Type B pancreatic cell (in vitro differentiated cells): ENCODE measurements at places on chromosomes 11 and 22.

DNA sequence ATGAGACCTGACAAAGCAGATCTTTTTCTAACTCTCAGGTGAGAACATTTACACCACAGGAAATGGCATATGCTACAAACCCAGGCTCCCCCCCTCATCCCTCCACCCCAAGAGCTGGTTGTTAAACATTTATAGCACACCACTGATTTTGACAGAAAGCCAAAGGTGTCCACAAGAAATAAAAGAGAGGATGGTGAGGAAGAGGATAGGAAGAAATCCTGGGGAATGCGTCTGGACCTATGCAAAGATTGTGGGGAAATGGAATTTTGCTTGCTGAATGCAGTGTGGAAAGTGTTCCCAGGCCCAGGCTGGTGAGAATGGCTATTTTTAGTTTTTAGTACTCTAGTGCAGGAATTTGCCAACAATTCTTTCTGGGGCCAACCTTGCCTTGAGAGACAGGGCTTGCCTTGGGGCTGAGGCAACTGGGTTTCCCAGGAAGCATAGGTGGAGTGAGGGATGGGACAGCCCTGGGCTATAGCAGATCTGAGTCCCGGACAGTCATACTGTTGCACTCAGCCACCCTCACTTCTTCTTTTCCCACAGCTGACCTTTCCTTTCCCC, 163.9 kb downstream of the ADAMTS15 start:
- no peak for DNase-seq

DNA sequence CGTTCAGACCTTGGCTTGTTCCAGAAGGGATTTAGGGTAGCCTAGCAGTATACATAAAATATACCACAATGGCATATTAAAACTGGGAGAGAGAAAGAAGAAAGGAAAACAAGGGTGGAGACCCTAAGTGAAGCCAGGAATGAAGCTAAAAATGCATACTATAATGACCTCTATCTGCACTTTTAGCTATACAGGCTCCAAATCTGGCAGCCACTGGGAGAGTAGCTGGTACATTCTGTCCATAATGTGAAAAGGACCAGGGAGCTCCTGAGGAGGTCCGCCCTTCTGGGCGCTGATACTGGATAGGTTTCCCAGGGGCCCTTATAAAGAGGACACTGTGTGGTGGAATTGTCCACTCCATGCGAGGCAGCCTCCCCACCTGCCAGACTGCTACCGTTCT, 42.8 kb downstream of the PRDM11 start:
- DNase-seq: no peak

DNA sequence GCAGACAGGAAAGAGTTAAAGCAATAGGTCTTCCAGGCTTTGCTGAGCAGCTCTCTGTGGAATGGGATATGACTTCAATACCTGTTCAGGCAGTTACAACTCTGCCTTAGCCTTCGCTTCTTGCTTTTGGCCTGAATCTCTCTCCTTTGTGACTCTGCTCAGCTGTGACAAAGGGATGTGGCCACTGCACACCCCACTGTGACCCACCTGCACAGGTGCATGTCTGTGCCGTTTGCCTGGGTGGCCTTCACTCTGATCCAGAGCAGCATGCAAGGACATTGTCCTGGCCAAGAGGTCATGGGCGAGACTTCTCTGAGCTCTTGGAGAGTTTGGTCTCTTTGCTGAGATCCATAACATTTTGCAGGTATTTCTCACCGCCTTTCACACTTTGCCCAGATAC, 891.3 kb downstream of the BRD1 start:
- DNase-seq: peak; percentile 50

DNA sequence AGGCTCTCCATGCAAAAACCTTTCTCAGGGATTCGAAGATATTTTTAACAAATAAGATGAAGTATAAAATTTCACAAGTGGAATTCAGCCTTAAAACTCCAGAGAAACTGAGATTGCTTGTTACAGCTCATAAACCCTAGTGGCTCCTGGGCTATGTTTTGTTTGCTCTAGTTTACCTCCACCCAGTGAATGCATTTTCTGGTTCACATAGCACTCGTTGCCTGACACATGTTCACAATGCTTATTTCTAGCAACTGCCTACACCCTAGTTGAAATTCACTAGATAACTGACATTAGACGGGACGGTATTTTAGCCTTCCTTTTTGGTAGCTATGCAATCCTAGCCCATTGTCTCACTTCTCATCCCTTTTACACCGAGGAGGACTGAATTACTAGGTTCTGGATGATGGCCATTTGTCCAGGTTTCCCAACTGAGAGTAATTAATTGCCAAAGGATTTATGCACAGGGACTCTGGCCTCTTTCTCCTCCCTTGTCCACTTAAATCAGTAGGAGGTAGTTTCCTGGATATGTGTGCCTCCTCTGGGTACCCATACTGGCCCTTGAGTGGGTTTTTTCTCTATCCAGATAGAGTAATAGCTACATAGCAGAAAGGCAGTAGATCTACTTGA, 951.6 kb downstream of the DLG2 start:
- no peak for DNase-seq
